Esophagus muscularis mucosa (tissue), 4 donors: ENCODE measurements at places on chromosomes 16 and 17. TPM values are rescaled to one million over a fixed set of nuclear protein-coding genes. Genes with fewer than 3 reads are reported as not detected.

WWOX gene
- 14.7 TPM for total RNA-seq

DPEP3 gene
- 0.17 TPM for total RNA-seq

ERAL1 gene
- 27.5 TPM for total RNA-seq

CLEC19A gene
- not detected for total RNA-seq

TP53TG3C gene
- not detected for total RNA-seq

KCNG4 gene
- total RNA-seq: not detected

- no peak for DNase-seq
Measured at GRCh38 chr17:51010173-51010675, 110.4 kb downstream of the SPAG9 start.

DNA sequence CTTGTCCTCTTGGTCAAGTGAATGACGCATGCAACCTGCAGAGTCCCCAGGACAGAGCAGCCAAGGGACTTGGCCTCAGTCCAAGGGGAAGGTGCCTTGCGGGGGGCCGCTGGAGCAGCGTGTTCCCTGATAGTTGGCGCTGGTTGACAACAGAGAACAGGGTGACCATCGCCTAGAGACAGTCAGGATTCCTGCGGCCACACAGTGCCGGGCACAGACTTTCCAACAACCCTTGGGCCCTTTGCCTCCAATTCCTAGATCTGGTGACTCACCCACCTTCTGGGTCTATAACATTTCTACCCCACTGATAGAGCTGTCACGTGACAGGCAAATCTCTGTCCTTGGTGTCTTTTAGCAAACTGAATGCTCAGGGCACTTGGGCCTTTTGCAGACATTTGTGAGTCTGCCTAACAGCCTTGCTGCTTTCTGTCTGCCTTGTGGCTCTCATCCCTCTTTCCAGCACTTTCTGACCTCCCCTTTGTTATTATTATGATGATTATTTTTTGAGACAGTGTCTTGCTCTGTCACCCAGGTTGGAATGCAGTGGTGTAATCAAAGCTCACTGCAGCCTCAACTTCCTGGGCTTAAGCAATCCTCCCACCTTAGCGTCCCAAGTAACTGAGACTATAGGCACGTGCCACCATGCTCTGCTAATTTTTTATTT lies 11.9 kb upstream of the TEDC2 start:
- no peak for DNase-seq

- no peak for DNase-seq
Measured at GRCh38 chr17:5877948-5878347, 192.2 kb upstream of the WSCD1 start.

GRCh38 chr16:53121043-53121620 lies 66.3 kb downstream of the CHD9 start:
- DNase-seq: no peak
